Effector CD4-positive, alpha-beta T cell (primary cell): ENCODE measurements at places on chromosomes 2 and 18.

GRCh38 chr2:167750675-167751074, 496.7 kb downstream of the STK39 start:
- DNase-seq = no peak

DNA sequence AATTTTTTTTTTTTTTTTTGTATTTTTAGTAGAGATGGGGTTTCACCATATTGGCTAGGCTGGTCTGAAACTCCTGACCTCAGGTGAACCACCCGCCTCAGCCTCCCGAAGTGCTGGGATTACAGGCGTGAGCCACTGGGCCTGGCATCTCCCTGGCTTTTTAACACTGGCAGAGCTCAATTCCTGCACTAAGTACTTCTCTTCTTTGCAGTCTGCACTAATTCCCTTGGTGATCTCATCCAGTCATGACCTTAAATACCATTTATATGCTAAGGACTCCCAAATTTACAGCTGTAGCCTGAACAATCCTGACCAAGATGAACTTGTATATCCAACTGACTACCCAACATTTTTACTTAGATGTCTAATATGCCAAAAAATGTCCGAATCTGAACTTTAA, 10.2 kb downstream of the PREPL start:
- DNase-seq = no peak

DNA sequence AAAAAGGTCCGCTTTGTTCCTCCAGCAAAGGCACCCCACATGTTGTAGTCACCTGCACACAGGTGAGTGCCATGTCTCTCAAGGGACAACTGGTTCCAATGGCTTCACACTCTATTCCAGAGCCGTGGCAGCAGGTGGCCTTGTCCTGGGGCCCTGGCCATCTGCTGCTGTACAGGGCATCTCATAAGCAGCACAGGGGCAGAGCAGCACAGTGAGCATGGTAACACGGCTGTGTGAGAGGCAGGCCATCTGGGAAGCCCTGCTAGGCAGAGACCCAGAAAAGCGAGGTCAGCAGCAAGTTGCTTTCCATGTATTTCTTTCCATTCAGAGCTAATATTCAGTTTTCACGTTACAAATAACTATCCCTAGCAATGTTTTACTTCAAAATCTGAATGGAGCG, 54.7 kb downstream of the CMPK2 start:
- no peak for DNase-seq

- no peak for DNase-seq
Observed at GRCh38 chr2:171478345-171478744, 43.9 kb upstream of the CYBRD1 start.

DNA sequence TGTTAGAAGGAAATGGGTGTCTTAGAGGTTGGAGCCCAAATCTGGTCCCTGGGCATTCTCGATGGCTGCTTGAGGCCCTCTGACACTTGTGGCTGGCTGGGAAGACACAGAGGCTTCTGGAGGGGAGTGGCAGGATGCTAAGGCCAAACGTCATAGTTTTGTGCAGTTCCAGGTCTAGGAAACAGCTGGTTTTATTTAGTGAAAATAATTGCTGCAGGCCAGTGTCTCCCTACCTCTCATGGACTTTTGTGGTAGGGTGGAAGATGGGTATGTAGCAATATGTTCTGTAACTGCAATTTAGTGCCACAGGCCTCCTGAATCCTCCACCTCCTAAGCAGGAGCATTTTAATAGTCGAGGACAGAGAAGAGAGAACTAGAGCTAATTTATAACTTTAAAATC, 32.2 kb upstream of the SPRED2 start:
- DNase-seq = no peak

DNA sequence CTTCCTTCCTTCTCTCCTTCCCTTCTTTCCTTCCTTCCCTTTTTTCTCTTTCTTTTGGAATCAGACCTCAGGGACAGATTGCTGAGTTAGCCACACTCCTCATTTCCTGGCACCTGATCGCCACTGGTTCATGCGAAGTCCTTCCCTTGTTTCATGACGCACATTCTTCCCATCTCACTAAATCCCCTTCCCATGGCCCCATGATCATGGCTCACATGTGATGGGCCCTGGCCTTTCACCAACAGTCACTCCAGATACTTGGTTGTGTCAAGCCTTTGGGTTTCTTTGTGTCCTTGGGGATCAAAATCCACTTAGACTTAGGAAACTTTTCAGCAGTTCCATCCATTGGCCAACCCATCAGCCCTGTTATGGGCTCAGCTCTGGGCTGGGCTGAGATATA, 23.8 kb upstream of the ASPRV1 start:
- DNase-seq = no peak

DNA sequence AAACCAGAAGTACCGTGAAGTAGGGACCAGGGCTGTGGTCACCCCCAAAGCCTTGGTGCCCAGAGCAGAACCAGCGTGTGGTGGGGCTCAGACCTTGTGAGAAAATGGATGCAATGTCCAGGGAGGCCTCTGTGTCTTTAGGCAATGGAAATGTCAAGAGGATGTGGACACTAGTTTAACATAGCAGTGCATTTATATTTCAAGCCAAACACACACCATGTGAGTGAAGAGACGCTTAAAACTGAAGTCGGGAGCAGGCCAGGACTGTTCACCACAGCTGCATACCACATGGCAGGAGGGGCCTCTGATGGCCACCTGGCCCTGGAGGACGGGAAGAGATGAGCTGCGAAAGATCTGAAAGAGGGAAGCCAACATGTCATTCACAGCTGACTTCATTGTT, 87.3 kb upstream of the LDLRAD4 start:
- no peak for DNase-seq

- no peak for DNase-seq
Observed at GRCh38 chr2:11473659-11474433, 7.9 kb upstream of the E2F6 start.
